ENCODE measurements at places on chromosomes 13 and 19. TPM values are rescaled to one million over a fixed set of nuclear protein-coding genes. Genes with fewer than 3 reads are reported as not detected.

Gene TNNI3
- total RNA-seq = 8.1 TPM

Gene KLK15
- total RNA-seq = not detected

Gene COX6B1
- 1,275 TPM for total RNA-seq

Gene GPR12
- total RNA-seq = not detected

Gene NLRP11
- not detected for total RNA-seq

Gene TMEM255B
- 0.90 TPM for total RNA-seq

Data from A549 treated with dexamethasone at 1 μM for 4 hours (cell line).